ENCODE measurements at places on chromosomes 6 and 20.
A peak's percentile ranks its signal among the peaks of the same experiment; 100 is the strongest.

DNA sequence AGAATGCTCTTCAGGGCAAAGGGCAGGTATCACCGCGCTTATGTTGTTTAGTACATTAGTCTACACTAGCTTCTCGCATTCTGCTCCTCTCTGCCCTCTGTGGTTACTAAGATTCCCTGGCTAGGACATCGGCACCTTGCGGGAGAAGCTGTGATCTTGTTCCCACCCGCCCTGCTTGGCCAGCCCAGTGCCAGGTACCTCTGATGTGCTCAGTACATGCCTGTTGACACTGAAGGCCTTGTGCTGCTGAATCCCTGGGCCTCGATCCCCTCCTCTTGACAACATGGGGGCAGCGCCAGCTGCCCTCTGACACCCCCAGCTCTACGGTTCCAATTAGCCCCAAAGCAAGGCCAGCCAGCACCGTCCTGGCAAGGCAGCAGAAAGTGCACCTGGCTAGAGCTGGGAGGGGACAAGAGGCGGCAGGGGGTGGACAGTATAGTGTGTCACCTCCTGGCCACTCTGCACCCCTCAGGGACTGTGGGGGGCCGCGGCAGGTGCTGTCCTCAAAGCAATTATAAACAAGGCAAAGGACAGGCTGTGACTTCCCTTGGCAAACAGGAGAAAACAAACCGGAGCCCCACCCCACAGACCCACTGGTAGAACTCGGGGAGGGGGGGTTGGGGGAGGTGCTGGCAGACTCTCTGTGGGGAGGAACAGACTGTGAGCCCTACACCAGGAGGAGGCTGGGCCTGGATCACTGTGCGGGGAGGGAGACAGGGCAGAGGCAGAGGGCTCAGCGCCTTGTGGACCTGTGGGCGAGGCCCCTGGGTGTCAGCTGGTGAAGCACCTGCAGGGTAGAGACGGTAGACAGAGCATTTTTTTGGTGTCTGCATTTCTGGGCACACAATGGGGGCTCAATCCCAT lies 7.1 kb downstream of the TFEB start:
- H3K27me3 ChIP-seq: no peaks in the 10 kb centered on the region
- H3K27ac ChIP-seq: peak overlapping the region; percentile 61
- H3K4me3 ChIP-seq: peak overlapping the region; percentile 37
- no peak for DNase-seq

DNA sequence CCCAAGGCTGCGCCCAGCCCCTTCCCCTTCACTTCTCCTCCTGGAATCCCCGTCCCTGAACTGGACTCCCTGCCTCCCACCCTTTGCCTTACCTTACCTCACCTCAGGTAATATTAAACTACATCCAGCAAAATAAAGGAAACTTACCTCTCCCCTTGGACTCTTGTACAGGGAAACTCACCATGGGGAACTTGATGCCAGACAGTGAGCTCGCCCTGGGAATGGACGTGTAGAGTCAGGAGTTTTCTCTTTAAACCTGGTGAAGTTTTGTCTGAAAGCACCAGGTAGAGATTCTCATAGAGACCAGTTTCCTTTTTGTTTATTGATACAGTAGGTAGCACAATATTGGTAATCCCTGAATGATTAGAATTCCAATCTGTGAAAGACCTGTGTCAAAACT lies 544 bp upstream of the HLA-C start:
- H3K27ac ChIP-seq: peak overlapping the region; percentile 100
- H3K36me3 ChIP-seq: peaks cover 57% of the 10 kb centered on the region
- peak overlapping the region; percentile 97 for H3K4me3 ChIP-seq
- no peaks in the 10 kb centered on the region for H3K27me3 ChIP-seq
- peaks cover 70% of the 10 kb centered on the region for H3K4me1 ChIP-seq

GRCh38 chr6:28648035-28648877 lies 122.6 kb downstream of the GPX5 start:
- H3K27ac ChIP-seq: no peak overlapping the region
- H3K27me3 ChIP-seq: peaks cover 66% of the 10 kb centered on the region
- H3K36me3 ChIP-seq: peaks cover 2% of the 10 kb centered on the region

GRCh38 chr20:64006490-64006889 lies 25.6 kb downstream of the PRPF6 start:
- no peaks in the 10 kb centered on the region for H3K27me3 ChIP-seq
- DNase-seq: no peak
- no peak overlapping the region for H3K27ac ChIP-seq
- H3K36me3 ChIP-seq: peaks cover 58% of the 10 kb centered on the region
- peaks cover 27% of the 10 kb centered on the region for H3K4me1 ChIP-seq

GRCh38 chr6:144352331-144352730 lies 67.2 kb downstream of the UTRN start:
- peaks cover 84% of the 10 kb centered on the region for H3K4me1 ChIP-seq
- H3K27me3 ChIP-seq: no peaks in the 10 kb centered on the region
- peaks cover 12% of the 10 kb centered on the region for H3K36me3 ChIP-seq
- H3K4me3 ChIP-seq: peak overlapping the region; percentile 71
- DNase-seq: no peak

DNA sequence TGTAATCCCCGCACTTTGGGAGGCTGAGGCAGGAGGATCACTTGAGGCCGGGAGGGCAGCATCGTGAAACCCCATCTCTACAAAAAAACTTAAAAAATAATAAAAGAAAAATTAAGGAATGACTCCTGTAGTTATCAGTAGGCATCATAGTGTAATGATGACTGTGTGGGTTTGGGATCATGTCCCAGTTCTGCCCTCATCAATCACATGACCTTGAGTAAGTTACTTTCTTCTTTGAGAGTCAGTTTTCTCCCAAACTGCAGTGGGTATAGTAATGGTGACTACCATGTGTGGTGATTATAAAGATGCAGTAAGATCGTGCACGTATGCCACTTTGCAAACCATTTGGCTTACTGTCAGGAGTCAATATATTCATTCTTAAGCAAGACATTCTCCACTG lies 89.2 kb downstream of the TXNDC5 start:
- H3K4me3 ChIP-seq: no peak overlapping the region
- H3K27me3 ChIP-seq: peaks cover 40% of the 10 kb centered on the region
- no peak overlapping the region for H3K27ac ChIP-seq
- H3K36me3 ChIP-seq: no peaks in the 10 kb centered on the region

- H3K27ac ChIP-seq: no peak overlapping the region
- H3K27me3 ChIP-seq: peaks cover 10% of the 10 kb centered on the region
- DNase-seq: no peak
- H3K4me1 ChIP-seq: peaks cover 7% of the 10 kb centered on the region
- no peak overlapping the region for H3K4me3 ChIP-seq
Observed at GRCh38 chr6:6942091-6942490, 165.7 kb upstream of the RREB1 start.

DNA sequence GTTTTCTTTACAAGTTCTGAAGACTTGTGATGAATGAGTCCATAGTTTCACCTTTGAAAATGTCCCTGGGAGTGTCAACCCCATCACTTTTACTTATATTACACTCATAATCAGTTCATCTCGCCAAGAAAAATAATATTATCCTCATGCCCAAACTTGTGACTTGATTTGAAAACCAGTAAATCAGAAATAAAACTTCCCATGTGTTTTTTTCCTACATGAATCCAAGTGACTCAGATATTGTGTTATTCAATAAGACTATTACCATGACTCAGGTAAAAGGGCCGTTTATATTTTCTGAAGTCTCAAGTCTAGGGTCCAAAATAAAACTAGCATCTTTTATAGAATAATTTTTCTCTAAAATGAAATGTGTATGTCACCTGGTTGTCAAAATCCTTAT lies 15.8 kb upstream of the CYP24A1 start:
- no peak overlapping the region for H3K4me3 ChIP-seq
- H3K4me1 ChIP-seq: no peaks in the 10 kb centered on the region
- no peak overlapping the region for H3K27ac ChIP-seq
- no peaks in the 10 kb centered on the region for H3K36me3 ChIP-seq
- no peak for DNase-seq
- peaks cover 51% of the 10 kb centered on the region for H3K27me3 ChIP-seq

GRCh38 chr6:21508753-21509152 lies 84.8 kb upstream of the SOX4 start:
- H3K4me1 ChIP-seq: no peaks in the 10 kb centered on the region
- no peak overlapping the region for H3K4me3 ChIP-seq
- no peak for DNase-seq
- peaks cover 18% of the 10 kb centered on the region for H3K27me3 ChIP-seq
- H3K27ac ChIP-seq: no peak overlapping the region

DNA sequence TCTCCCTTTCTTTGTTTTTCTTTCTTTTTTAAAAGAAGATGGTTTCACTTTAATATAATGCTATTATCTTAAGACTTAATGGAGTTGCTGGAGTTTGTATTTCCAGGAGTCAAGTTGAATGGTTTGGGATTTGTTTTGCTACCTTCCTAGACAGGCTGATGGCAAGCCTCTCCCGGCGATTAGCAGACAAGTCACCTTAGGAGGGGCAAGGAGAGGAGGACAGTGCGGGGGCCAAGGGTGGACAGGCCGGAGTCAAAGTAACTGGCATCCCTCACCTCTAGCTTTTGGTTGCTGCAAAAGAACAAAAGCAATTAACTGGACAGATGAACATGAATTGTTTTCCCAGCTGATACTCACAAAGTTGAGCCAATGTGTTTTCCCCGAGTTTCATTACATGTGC lies 57.1 kb downstream of the GMPR start:
- no peak overlapping the region for H3K27ac ChIP-seq
- no peak overlapping the region for H3K4me3 ChIP-seq
- peaks cover 8% of the 10 kb centered on the region for H3K36me3 ChIP-seq
- H3K27me3 ChIP-seq: no peaks in the 10 kb centered on the region
- no peak for DNase-seq
- no peaks in the 10 kb centered on the region for H3K4me1 ChIP-seq

DNA sequence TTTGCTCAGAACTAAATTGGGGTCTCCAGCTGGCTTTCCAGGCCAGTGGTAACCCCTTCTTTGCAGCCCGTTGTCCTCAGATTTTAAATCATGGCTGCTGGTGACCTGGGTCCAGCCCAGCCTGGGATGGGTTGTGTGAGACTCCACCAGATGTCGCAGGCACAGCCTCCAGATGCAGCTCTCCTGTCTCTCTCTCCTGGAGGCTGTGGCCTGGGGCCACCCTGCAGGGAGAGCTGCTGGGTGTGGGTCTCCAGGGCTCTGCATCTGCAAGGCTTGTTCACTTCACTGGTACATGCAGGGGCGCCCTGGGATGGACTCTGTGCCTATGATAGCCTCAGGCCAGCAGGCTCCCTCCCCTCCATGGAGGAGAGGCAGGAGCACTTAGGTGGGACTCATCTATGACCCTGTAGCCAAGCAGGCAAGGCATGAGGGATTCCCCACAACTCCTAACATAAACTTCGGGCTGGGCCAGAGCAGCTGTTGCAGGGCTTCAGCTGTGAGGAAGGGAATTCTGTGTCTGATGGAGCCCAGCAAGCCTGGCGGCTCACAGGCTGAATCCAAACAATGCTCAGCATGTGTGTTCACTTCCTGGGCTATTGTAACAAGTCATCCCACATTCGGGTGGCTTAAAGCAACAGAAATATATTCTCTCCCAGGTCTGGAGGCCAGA lies 94.7 kb upstream of the NXT1 start:
- DNase-seq: no peak
- H3K27ac ChIP-seq: no peak overlapping the region
- H3K4me3 ChIP-seq: no peak overlapping the region
- peaks cover 1% of the 10 kb centered on the region for H3K36me3 ChIP-seq
- peaks cover 51% of the 10 kb centered on the region for H3K27me3 ChIP-seq

GRCh38 chr20:17673084-17673483 lies 9.0 kb downstream of the RRBP1 start:
- peaks cover 11% of the 10 kb centered on the region for H3K36me3 ChIP-seq
- no peaks in the 10 kb centered on the region for H3K27me3 ChIP-seq
- no peak overlapping the region for H3K27ac ChIP-seq
- no peak for DNase-seq
- H3K4me3 ChIP-seq: no peak overlapping the region

- no peaks in the 10 kb centered on the region for H3K36me3 ChIP-seq
- no peak overlapping the region for H3K4me3 ChIP-seq
- no peaks in the 10 kb centered on the region for H3K27me3 ChIP-seq
- no peaks in the 10 kb centered on the region for H3K4me1 ChIP-seq
Observed at GRCh38 chr20:52383995-52384621, 192.5 kb upstream of the ZFP64 start.

DNA sequence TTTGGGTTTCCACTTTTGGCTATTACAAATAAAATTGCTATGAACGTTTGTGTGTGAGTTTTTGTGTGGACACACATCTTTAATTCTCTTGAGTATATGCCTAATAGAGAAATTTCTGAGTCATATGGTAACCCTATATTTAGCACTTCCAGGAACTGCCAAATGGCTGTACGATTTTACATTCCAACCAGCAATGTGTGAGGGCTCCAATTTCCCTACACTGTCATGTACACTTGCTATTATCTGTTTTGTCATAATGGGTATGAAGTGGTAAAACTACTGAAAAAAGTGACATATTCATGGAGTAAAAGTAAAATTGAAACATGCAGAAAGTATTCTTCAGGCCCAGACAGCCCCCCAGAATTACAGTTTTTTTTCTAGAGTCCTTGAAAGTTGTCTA lies 59.6 kb upstream of the ESR1 start:
- H3K36me3 ChIP-seq: no peaks in the 10 kb centered on the region
- H3K4me3 ChIP-seq: no peak overlapping the region
- no peaks in the 10 kb centered on the region for H3K4me1 ChIP-seq

DNA sequence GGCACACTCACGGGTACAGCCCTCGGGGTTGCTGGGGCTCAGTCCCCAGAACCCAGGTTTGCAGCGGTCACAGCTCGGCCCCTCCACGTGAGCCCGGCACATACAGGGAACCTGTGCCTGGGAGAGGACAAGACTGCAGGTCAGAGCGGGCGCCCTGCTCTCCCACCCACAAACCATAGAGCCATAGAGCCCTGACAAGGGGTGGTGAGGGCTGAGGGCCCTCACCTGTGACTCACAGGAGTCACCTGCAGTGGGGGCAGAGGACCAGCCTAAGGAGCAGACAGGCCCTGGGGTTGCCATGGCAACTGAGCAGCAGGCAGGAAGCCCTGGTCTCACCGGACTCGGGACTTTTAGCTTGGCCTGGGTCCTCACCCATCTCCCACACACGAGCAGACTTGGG lies 30.8 kb downstream of the LAMA5 start:
- no peak for DNase-seq
- peaks cover 46% of the 10 kb centered on the region for H3K27me3 ChIP-seq
- peaks cover 5% of the 10 kb centered on the region for H3K4me1 ChIP-seq

- no peaks in the 10 kb centered on the region for H3K4me1 ChIP-seq
- no peak overlapping the region for H3K4me3 ChIP-seq
- peaks cover 13% of the 10 kb centered on the region for H3K27me3 ChIP-seq
- H3K36me3 ChIP-seq: no peaks in the 10 kb centered on the region
Observed at GRCh38 chr6:44649365-44650025, 262.0 kb downstream of the CDC5L start.

GRCh38 chr6:30842754-30843610 lies 41.3 kb upstream of the DDR1 start:
- H3K27ac ChIP-seq: no peak overlapping the region
- H3K27me3 ChIP-seq: peaks cover 33% of the 10 kb centered on the region
- H3K4me3 ChIP-seq: no peak overlapping the region
- H3K4me1 ChIP-seq: peaks cover 12% of the 10 kb centered on the region
- DNase-seq: no peak

Measured in central memory CD8-positive, alpha-beta T cell (primary cell).